Nucleus accumbens (tissue), 56 donors: ENCODE measurements at places on chromosomes 7 and 10.

DNA sequence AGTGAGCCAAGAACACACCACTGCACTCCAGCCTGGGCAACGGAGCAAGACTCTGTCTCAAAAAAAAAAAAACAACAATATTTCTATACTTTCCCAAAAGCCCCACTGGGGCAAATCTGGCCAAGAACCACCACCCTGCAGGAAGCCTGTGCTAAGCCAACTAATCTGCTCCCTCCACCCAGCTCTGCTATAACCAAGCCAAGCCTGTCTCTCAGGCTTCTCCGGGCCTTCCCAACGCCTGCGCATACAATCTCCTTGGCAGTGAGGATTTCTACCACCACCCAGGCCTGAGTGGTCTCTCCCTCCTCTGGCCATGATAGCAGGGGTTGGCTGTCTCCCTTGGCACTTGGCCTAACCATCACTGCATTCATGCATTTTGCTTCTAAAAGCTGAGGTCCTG, 14.2 kb downstream of the DDX56 start:
- no peak for DNase-seq

DNA sequence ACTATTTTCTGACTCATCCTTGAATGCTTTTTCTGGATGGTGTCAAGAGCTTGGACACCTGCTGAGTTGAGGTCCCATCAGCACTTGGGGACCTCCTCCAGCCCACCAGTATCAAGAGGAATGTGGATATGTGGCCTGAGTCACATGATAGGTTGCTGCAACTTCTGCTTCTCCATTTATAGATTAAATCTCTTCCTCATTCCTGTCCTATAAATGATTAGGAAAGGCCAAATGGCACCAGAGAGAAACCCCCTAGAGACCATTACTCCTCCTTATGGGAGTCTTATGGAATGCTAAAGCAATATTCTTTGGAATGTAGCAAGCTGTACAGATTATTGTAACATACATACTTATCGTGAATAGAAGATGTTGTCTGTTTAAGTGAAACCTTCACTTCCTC, 85.6 kb downstream of the NEUROD6 start:
- DNase-seq = no peak

GRCh38 chr7:157908006-157908782, 571.4 kb downstream of the DNAJB6 start:
- DNase-seq = no peak

- DNase-seq = no peak
Observed at GRCh38 chr7:15829691-15830090, 143.2 kb upstream of the MEOX2 start.

- DNase-seq = no peak
Observed at GRCh38 chr7:76189276-76189675, 12.4 kb upstream of the SRRM3 start.

- no peak for DNase-seq
Observed at GRCh38 chr10:30970760-30971460, 60.8 kb downstream of the ZNF438 start.

DNA sequence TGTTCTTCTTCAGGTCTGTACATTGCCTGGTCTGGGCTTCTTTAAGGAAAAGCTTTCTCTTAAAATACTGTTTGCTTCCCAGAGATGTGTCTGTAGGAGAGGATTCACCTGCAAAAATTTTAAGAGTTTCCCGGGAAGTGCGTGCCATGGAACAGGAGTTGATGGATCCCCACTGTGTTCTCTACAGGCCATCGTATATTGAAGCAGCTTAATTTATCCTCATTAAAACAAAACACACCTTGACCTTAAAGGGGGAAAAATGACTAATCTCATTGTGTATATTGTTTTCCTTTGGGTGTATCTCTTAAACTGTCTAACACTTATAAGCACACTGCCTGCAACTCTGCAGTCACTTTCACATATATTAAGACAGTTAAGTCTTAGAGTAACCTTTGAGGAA, 111.4 kb downstream of the ST7 start:
- no peak for DNase-seq

DNA sequence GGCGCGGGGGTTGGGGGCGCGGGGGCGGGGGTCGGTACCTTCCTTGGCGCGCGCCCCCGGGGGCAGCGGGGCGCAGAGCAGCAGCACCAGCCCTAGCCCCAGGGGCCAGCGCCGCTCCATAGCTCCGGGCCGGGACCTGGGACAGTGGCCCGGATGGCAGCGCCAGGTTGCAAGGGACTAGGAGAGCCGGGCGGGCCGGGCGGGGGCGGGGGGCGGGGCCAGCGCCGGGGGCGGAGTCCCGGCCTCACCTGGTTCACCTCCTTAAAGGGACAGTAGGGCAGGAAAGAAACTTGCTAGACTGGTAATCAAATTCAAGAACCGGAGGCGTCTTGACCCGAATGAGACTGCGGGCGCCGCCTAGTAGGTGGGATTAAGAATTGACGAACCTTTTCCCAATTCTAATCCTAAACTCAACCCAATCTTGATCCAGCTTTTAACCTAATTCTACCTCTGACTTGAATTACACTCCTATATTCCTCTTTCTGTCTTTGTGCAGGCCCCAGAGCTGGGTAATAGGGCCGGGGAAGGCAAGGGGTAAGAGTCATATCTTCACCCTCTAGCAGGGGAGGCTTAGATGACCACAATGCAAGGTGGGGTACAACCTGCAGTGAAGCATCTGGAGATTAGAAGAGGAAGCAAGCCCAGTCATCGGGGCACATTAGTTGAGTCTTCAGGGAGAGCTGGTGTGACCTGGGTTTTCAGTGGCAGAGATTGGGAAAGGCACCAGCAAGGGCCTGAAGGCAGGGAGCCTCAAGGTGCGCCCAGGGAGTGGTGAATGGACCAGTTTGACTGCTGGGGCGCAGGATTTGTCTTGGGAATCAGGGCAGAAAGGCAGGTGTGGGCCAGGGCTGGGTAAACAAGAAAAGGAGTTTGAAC, at the start of gene EPHA1:
TSS of gene EPHA1 (minus strand) at position 171 of the 876 bp plus-strand sequence. CDS start at position 120, 51 bp downstream.
- no peak for DNase-seq

DNA sequence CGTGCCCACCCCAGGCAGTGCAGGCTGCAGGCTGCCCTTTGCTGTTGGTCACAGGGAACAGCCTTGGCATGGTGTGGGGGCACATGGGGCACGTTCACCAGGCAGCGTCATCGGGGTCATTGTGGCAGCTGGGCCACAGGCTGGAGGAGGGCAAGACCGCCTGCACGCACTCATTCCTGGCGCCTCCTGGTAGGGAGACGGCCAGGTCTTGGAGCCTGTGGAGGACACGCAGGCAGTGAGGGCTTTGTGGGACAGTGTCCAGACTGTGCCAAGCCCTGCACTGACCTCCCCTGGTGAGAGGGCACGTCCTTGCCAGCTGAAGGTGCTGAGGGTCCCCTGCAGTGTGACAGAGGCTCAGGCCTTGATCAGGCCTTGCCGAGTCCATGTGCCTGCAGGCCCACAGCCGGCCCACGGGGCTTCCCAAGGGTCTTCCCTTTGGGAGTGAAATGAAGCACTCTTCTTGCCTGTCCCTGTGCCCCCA, 76.4 kb downstream of the NKX6-2 start:
- no peak for DNase-seq

DNA sequence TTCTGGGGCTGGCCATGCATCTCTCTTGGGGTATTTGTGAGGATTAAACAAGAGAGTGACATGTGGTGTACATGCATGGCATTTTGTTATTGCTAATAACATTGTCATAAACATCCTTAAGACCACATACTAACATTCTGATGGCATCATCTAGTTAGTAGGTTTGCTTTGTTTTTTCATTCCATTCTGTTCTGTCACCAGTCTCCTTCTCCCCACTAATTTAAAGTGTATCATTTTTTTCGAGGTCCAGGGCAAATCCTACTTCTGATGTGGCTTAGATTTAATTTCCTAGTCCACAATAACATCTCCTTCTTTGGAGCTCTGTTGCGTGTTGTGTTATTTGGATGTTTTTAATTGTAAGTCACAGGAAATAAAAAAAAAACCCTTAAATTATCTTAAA, 248.1 kb downstream of the LRMDA start:
- no peak for DNase-seq

DNA sequence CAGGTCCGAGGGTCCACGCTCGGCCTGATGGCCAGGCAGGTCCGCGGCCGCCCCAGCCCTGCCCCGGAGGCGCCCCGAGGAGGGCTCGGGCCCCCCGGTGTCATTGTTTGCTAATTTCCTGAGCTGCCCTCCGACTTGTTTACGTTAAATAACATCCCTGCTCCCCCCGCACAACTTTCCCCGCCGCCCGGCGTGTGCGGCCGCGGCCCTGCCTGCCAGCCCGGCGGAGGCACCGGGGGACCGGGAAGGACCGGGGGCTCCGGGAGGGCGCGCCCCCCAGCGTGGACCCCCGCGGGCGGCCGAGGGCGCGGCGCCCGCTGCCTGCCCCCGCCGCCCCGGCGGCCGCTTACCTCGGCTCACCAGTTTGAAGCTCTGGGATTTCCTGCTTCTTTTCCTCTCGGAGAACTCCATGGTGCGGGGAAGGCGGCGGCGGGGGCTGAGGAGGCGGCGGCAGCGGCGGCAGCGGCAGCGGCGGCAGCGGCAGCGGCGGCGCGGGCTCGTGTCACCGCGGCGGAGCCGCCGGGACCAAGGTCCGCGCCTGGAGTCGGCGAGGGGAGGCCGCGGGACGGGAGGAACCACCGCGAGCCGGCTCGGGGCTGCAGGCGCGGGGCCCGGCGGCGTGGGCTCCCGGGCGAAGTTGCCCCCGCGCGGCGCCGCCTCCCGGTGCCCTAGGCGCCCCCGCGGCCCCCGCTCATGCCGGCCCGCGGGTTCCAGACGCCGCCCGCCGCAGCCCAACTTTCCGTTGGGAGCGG, 515 bp downstream of the BEND7 start:
- no peak for DNase-seq

DNA sequence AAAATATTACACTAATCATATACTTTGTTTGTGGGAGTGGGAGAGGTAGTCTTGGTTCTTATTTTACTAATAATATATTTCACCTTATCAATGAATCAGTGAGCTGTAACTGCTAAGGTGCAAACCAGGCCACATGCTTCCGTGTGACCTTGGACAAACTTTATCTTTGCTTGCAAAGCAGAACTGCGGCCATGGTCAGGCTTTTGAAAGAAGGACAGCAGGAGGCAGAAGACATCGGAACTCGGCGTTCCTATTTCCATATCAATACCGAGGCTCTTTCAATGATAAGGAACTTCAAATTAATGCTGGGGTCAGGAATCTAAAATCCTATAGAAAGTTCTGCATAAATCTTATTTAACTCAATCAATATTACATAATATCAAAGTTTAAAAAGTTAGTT, 491.9 kb upstream of the PFKP start:
- no peak for DNase-seq

DNA sequence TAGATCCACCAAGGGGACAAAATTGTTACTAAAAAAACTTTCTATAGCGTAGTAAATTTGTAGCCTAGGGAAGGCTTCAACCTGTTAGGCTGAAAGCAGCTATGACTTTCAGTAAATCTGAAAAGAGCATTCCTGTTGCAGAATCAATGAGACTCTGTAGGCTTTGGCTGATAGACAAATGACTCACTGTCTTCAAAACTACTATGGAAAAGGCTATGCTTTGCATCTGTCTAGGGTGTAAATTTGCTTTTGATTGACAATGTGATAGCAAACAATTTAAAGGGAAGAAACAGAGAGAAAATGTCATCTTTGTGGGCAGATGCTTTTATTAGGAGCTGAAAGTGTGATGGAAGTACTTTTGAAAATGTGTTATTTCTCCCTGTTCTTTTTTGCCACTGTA, 60.6 kb downstream of the ARL5B start:
- DNase-seq = no peak

DNA sequence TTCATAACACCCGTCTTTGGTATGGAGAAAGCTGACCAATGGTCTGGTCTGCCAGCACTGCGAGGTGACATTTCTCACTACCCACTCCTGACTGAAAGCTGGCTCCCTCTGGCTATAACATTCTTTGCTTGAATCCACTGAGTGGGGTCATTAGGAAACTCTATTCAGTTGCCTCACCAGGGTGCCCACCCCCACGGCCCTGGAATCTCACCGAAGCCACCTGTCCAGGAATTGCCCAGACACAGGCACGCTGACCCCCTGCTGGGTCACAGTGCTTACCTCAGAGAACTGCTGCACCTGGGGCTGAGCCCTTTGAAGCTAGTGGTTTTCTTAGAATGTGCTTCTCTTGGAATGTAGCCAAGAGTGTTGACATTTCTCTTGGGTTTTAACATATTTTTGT, 28.6 kb downstream of the HECW1 start:
- no peak for DNase-seq

DNA sequence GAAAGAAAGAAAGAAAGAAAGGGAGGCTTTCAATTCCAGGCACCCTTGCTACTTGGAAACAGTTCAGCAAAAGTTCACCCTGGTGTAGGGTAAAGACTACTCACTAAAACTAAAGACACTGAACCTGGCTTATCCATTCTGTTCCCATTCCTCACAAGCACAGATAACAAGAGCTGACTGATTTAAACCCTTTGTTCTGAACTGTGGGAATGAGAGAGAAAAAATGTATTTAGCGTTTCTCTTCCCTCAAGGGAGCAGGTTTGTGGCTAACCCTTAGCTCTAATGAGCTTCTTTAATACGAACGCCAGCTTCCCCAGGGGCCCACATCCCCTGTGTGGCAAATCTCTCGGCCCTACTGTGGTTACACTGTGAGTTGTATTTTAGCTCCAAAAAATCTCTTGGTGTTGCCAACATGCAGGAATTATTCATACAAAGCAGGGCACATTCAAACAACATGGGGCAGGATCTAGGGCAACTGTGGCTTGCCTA, 23.3 kb downstream of the PRTFDC1 start:
- DNase-seq = no peak

DNA sequence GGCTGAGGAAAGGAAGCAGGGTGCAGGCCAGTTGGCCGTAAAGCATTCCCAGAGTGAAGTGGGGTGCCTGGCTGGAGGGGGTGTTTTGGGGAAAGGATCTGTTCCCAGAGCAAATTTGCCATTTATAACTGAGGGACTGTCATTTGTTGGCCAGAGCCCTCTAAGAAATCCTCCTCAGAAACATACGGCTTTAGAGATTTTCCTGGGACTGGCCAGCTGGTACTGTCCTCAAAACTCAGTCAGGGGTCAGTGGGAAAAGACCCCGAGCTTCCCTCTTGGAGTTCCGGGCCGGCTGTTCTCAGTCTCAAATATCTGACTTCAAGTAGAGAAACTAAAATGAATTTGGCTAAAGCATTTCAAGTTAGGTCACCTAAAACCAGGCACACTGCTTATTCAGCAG, 55.9 kb downstream of the ETV1 start:
- no peak for DNase-seq

- no peak for DNase-seq
Observed at GRCh38 chr10:3785851-3786271, 852 bp upstream of the KLF6 start.

GRCh38 chr7:1966631-1967200, 266.0 kb downstream of the MAD1L1 start:
- no peak for DNase-seq

GRCh38 chr7:25116621-25117020, 8.4 kb downstream of the CYCS start:
- no peak for DNase-seq

DNA sequence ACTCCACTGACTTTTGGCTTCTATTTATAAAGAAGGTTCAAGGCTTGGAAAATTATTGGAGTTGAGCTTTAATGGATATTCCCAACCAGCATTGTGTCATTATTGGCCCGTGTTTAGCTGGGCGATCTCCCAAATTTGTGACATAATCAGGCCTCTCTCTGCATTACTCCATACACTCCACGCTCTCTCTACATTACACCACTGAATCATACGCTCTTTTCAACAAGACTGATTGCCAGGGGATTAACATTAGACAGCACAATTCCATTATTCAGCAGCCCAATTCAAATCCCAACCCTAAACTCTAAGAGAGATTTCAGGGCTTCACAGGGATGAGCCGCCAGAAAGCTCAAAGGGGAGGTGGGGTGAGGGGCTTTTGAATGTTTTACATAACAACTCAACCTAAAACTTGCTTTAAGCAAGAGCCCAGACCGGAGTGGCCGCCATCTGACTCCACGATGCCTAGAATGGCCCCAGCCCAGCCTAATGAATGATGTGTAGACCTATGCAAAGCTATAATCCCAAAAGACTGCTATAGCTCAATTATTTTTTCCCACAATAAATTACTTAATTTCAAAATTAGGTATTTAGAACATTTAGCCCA, 61.8 kb downstream of the FGFR2 start:
- DNase-seq = peak; percentile 65
